ENCODE measurements at places on chromosomes 4 and X.

DNA sequence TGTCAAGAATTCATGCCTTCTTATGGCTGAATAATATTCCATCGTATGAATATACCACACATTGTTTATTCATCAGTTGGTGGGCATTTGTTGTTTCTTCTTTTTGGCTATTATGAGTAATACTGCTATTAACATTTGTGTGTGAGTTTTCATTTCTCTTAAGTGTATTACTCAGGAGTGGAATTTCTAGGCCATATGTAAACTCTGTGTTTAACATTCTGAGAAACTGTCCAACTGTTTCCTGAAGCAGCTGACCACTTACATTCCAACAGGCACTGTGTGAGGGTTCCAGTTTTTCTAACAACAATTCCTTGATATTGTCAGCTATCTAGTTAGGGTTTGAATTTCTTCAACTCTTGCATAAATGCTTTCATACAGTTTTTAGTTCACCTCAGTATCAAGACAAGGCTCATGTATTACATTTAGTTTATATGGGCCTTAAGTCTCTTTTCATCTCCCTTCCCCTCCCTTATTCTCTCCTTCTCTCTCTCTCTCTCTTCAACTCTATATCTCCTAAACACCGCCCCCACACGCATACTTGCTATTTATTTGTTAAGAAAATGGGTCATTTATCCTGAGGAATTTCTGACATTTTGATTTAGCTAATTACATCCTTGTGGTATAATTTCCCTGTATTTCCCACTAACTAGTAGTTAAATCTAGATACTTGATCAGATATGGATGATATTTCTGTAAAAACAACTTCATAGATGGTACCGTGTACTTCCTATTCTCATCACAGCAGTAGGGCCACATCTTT lies 77.4 kb downstream of the WDR19 start:
- no peak for DNase-seq

DNA sequence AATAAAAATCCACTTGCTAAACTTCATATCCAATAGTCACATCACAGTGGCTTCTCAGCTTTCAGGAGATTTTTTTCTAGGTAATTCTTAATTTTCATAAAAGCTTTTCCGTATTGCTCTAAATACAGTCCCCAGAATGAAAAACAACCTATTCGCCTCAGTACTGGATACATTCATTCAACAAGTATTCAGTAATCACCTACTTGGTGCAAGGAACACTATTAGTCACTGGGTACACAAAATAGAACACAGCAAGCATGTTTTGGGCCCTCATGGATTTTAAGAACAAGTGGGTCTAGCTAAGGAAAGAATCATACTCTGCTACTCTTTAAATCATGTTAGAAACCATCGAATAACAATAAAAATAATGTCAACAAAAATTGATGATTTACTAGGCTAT lies 2.8 kb upstream of the BEX3 start:
- no peak for DNase-seq

DNA sequence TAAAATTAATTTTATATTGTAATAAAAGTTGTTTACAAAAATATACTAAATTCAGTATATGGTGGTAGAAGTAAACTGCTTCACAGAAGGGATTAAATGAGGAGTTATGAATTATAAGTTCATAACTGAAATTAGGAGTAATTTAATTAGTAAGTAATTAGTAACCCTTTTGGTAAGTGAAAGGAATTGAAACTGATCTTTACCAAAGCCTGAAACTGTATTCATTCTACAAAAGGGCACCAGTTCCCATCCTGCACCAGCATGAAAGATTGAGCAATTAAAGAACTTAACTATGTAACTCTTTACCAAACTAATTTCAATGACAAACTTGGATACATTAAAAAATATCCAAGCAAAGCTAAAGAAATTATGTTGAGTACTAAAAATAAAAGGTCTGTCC lies 8.2 kb downstream of the MED14 start:
- DNase-seq: no peak

DNA sequence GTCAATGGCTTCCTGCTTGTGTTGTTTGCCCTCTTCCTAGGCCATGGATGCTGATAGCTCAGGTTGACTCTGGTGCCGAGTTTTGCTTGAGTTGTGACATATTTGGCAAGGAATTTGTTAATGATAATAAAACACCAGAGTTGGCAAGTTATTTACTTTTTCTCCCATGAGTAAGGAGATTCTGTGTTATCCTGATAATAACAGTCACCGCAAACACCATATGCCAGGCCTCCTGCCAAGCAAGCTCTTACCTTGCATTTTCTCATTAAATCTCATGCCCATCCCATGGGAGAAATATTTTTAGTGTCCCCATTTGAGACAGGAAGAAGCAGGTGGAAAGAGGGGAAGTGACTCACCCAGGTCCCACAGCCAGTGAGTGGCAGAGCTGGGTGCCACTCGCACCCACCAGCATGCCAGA lies 67.4 kb upstream of the CLCN4 start:
- no peak for DNase-seq

- DNase-seq: no peak
These were observed 10.9 kb downstream of the KLHL4 start for GRCh38 chrX:87528487-87528886.

- no peak for DNase-seq
These were observed 245.3 kb upstream of the HDX start for GRCh38 chrX:84747516-84747915.

- no peak for DNase-seq
These were observed 87.9 kb downstream of the YIPF7 start for GRCh38 chr4:44563496-44563895.

DNA sequence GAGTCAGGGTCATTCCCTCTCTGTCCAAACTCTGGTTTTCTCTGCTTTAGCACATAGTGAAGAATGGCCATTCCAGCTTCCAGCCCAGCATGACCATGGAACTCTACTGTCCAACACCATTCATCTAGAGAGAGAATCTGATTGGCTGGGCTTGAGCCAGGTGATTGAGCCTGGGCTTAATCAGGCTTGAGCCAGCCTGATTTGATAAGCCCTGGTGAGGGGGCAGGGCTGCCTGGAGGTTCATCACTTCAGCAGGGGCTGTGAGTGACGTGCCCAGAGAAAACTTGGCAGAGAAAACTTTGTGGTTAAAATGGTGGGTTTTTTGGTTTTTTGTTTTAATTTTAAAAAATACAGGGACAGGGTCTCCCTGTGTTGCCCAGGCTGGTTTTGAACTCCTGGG lies 62.5 kb downstream of the KIAA0232 start:
- DNase-seq: no peak

DNA sequence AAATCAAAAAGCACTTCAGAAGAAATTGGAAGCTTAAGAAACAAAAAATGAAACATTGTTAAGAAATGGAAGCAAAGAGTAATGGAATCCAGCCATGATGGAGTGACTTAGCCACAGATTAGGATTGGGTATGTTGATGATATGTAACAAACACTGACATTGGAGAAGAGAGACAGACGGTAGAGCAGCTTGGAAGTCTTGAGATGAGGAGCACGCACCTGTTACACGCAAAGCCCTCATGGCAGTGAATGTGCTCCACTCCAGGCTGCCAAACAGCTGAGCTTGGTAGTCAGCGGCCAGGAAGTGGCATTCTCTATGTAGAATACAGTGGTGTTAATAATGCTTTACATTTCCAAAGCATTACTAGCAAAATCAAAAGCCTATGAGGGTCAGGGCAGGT lies 56.9 kb upstream of the GPRIN3 start:
- no peak for DNase-seq

GRCh38 chrX:49972328-49972860 lies 50.0 kb downstream of the CLCN5 start:
- DNase-seq: no peak

GRCh38 chr4:106930522-106930921 lies 105.6 kb downstream of the DKK2 start:
- DNase-seq: no peak

GRCh38 chr4:17098996-17099395 lies 200.6 kb upstream of the LDB2 start:
- no peak for DNase-seq

- DNase-seq: no peak
These were observed 1002.7 kb upstream of the PABPC4L start for GRCh38 chr4:135204311-135204710.

DNA sequence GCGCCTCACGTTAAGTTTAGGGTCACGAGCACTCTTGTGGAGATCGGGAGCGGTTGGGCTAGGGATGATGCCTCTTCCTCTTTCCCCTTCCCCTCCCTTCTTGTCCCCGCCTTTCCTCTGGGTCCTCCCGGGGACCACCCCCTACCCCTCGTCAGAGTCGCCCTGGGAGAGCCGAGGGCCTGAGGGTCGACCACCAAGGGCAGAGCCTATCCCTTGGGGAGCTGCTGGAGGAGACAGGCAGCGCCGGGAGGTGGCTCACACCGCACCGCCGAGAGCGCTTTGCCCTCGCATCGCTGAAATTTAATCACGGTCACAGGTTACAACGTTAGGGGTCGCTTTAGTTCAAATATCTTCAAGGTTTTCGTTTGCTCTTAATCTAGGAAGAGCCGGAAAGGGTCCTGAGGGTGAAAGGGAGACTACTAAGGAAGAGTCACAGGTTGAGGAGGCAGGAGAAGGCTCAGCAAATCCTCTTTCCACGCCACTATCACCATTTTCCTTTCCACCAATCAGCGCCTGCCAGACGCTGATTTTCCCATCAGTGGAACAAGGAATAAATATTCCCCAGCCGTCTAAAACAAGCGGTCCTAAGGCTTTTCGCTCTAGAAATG lies 528 bp upstream of the SNCA start:
- peak; percentile 45 for DNase-seq

- DNase-seq: no peak
These were observed 368.0 kb upstream of the TECRL start for GRCh38 chr4:64777286-64777685.

DNA sequence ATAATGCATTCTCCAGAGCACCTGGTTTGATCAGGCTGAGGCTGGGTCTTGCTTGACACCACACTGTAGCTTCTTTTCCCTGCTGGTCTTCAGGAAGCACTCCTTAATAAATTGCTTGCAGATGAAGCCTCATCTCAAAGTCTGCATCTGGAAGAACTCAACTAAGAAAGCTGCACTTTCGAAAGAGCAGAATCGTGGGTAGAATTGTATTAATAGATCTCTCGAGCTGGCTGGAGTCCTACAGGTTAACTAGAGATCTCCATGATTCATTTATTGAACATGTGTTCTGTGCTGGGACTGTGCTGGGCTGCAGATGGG lies 152.7 kb downstream of the STK32B start:
- no peak for DNase-seq

- no peak for DNase-seq
These were observed 227.6 kb downstream of the PRDM5 start for GRCh38 chr4:120694973-120695372.

GRCh38 chr4:150078579-150079080 lies 385 bp downstream of the DCLK2 start:
- DNase-seq: no peak

- no peak for DNase-seq
These were observed 16.1 kb upstream of the CYP2U1 start for GRCh38 chr4:107915220-107915619.

GRCh38 chrX:67619253-67619652 lies 75.4 kb downstream of the AR start:
- peak; percentile 24 for DNase-seq

DNA sequence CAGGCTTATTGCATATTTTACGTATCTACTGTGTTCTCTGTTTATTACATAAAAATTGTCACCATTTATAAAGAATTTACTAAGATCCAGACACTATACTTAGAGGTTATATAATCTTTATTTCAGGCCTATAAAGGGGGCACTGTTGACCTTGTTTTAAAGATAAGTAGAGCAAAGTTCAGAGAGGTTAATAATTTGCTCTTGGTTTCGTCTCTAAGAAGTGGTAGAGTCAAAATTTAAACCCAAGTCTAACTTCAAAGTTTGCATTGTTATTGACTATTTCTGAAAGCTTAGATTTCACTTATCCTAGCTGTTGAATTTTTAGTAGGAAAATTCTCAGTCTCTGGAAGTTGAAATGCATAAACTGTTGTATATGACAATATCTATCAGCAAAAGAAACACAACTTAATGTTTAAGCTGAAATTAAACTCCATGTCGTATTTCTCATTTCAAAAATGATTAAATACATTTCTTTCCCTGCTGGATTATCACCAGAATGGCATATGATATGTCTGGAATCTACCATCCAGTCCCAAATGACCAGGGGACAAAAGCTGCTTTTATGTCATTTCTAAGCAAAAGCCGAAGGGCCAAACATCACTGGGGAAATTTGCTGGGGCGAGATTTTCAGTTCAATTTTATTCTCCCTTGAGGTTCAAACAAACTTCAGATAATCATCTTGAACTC lies 138.4 kb downstream of the SLC7A11 start:
- no peak for DNase-seq

- DNase-seq: no peak
These were observed 117.2 kb upstream of the FAT1 start for GRCh38 chr4:186840771-186841301.

Data from suppressor macrophage (primary cell).